ENCODE measurements at places on chromosomes 3 and 15.

- DNase-seq, result no peak
These were observed 140.4 kb upstream of the DPH6 start for GRCh38 chr15:35686347-35686746.

GRCh38 chr3:122184591-122184929 lies 1.1 kb downstream of the CASR start:
- no peak for DNase-seq

GRCh38 chr3:195197765-195198425 lies 73.1 kb downstream of the XXYLT1 start:
- no peak for DNase-seq

DNA sequence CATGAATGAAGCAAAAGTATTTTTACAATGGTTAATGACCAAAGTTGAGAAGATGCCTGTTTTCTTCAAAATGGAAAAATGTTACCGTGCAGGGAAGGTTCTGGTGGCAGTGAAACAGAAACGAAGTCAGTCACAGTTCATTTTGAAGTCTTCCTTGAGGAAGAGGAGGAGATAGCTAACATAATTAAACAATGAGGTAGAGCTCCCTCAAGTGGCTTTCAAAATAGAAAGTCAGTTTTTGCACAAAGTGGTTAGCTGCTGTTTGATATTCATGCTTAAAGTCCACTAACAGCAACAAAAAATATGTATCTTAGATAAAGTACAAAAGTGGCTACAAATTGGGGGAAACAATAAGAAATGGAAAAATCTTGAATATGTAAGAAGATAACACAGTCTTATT lies 87.3 kb downstream of the TFG start:
- DNase-seq, result no peak

DNA sequence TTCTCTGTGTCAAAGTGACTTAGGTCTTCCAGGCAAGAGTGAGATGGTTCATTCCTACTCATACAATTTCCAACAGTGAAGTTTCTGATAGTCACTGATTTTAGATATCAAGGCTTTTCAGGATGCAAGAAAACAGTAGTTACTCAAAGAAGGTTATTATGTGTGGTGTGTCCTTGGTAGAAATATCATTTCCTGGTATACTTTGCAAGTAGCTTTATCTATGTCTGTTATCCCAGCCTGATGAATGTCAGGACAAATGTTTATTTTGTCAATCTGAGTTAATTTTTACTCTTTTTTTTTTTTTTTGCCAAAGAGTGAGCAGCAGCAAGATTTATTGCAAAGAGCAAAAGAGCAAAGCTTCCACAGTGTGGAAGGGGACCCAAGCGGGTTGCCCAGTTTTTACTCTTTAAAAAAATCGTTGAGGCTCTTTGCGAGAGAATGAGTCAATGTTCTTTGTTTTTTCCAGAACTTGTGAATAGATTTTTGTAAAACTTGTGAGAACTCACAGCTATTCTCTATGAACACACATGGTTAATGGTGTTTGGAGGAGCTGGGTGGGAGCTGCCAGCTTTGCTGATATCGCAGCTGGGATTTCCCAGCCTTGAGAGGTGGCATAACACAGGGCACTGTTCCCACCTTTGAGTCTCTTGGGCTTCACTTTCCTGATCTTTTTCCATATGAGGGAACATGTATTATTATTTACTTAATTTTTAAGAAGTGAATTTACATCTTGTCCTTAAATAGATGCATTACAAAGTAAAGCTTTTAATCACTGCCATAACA lies 51.9 kb downstream of the SV2B start:
- DNase-seq, result no peak

- DNase-seq, result no peak
These were observed 27.3 kb upstream of the PLA2G4D start for GRCh38 chr15:42121682-42122081.
